ENCODE measurements at places on chromosomes 1 and 21. TPM values are rescaled to one million over a fixed set of nuclear protein-coding genes. Genes with fewer than 3 reads are reported as not detected.

DNA sequence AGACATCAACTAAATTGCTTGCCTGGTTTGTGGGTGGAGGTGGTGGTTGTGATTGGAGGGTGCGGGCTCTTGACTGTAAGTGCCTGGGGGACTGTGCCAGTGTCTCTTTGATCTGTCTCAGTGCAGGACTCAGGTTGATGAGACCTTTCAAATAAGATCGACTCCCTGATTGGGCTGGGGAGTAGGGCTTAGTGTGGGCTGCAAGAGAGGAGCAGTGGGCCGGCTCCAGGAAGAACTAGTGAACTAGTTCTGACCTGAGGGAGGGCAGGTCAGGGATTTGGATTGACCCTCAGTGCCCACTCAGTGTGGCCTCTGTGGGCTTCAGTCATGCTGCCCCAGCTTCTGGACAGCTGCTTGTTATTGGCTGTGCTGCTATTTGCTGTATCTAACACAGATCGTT is 130.6 kb upstream of the CACNA1E start:
- no peaks in the 10 kb centered on the region for H3K4me1 ChIP-seq
- H3K27me3 ChIP-seq = no peaks in the 10 kb centered on the region
- H3K36me3 ChIP-seq = no peaks in the 10 kb centered on the region
- H3K4me3 ChIP-seq = no peak overlapping the region
- H3K27ac ChIP-seq = no peak overlapping the region

DNA sequence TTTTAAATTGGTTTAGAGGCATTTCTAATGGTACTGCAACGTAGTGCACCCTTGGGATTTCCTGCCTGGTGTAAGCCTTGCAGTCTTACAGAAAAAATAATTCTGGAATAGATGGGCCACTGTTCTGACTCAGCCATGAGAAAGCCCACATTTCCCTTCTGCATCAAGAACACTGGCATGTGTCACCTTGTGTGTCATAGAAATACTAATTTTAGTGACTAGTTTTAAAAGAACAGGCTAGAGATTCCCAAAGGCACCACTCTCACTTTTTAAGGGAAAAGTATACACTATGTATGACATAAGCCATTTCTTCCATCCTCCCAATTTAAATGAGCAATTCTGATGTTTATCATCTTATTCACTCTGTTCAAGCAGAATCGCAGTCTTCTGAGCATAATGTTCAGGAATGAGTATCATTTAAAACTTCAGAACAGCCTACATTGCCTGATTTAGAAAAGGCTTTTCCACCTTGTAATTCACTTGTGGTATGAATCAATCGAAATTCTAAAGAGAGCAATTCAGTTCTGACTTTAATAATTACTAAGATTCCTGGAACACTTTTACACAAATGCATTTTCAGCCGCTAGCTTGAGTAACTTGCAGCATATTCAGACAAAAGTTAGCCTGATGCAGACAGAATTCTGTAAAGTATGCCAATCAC is 18.8 kb downstream of the RGS13 start:
- DNase-seq = no peak
- H3K27me3 ChIP-seq = no peaks in the 10 kb centered on the region
- H3K4me1 ChIP-seq = no peaks in the 10 kb centered on the region
- no peak overlapping the region for H3K4me3 ChIP-seq
- no peak overlapping the region for H3K27ac ChIP-seq

- DNase-seq = no peak
- no peaks in the 10 kb centered on the region for H3K36me3 ChIP-seq
- H3K27me3 ChIP-seq = no peaks in the 10 kb centered on the region
- no peak overlapping the region for H3K27ac ChIP-seq
Measured at GRCh38 chr1:105608713-105609112, 1447.8 kb upstream of the PRMT6 start.

DNA sequence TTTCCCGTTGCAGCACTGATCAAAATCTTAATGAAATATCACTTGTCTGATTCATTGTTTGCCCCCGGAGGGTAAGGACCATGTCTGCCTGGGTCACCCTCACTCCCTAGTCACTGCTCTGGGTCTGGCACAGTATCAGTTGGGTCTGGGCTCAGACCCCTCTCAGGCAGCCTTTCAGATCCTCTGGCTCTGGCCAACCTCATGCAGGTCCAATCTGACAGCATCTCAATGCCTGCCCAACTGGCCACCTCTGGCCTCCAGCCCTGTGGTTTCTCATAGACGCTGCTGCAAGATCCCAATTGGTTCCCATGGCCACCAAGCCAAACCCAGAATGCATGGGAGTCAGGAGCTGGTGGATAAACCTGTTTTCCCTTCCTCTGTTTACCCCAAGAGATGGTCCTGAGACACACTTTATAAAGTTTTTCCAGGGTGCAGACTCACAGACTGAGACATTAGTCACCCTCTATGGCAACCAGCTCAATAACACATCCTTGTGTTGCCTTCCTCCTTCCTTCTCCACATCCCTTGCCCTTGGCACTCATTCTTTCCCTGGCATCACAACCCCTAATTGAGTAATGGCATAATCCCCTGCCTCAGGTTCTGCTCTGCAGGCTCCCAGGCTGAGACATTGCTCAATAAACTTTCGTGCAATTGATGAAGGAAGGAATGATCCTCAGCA is 199.2 kb downstream of the GRIK3 start:
- H3K4me1 ChIP-seq = no peaks in the 10 kb centered on the region
- H3K27ac ChIP-seq = no peak overlapping the region
- no peaks in the 10 kb centered on the region for H3K27me3 ChIP-seq

DNA sequence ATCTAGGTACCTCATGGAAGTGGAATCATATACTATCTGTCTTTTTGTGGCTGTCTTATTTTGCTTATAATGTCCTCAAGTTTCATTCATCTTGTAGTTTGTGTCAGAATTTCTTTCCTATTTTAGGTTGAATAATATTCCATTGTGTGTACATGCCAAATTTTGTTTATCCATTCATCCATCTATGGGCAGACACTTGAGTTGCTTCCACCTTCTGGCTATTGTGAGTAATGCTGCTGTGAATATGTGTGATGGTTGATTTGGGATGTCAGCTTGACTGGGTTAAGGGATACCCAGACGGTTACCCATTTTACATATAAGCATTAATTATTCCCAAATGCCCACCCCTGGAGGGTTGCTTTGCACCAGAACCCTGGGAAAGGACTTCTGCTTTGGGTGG is 477.5 kb downstream of the PTPRU start:
- H3K36me3 ChIP-seq = no peaks in the 10 kb centered on the region
- no peaks in the 10 kb centered on the region for H3K4me1 ChIP-seq
- no peak overlapping the region for H3K4me3 ChIP-seq
- no peak for DNase-seq
- no peaks in the 10 kb centered on the region for H3K27me3 ChIP-seq

GRCh38 chr1:2556277-2556677 is at the start of gene TNFRSF14:
TNFRSF14 (plus strand) TSS chr1:2556371; CDS start chr1:2556665, 294 bp downstream.
- peak within 1 kb of the TSS; percentile 80 for H3K4me3 ChIP-seq
- no peaks in the 10 kb centered on the region for H3K27me3 ChIP-seq
- H3K27ac ChIP-seq = peak within 1 kb of the TSS; percentile 97
- peaks cover 31% of the 10 kb centered on the region for H3K36me3 ChIP-seq
- H3K4me1 ChIP-seq = peaks cover 46% of the 10 kb centered on the region

GRCh38 chr1:19138958-19139581 is 71.0 kb downstream of the UBR4 start:
- no peak for DNase-seq
- no peaks in the 10 kb centered on the region for H3K4me1 ChIP-seq
- no peak overlapping the region for H3K27ac ChIP-seq

- H3K36me3 ChIP-seq = no peaks in the 10 kb centered on the region
- no peak overlapping the region for H3K27ac ChIP-seq
- no peak overlapping the region for H3K4me3 ChIP-seq
- no peaks in the 10 kb centered on the region for H3K4me1 ChIP-seq
Measured at GRCh38 chr1:248730507-248731335, 24.8 kb downstream of the LYPD8 start.

DNA sequence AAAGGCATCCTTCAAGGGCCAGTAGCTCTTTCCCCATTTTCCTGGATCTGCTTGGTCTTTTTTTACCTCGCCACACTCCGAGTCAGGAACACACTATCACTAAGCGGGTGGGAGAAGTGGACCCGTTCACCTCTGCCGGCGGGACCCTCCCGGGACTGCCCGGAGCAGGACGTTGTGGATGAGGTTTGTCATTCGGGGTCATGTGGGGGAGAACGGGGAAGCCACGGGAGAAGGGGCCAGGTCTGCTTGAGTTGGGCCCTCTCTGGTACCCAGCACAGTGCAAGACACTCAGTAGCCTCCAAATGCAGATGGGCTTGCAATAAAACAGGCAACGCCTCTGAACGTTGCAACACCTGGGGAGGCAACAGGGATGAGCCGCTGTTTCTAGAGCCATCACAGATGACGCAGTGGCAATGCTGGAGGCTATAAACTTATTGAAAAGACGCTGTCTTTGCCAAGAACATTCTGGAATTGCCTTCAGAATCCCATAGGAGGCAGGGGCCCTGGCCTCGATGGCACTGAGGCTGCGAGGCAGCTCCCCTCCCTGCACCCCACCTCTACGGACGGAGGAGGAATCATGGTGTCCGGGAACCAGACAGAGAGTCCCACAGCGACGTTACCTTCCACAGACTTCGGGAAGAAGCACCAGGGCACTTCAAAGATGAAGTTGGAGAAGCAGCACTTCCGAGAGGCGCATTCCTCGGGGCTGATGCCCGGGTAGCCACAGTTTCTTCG is 3.8 kb downstream of the TFF2 start:
- no peak overlapping the region for H3K27ac ChIP-seq
- no peaks in the 10 kb centered on the region for H3K4me1 ChIP-seq
- DNase-seq = no peak
- H3K36me3 ChIP-seq = no peaks in the 10 kb centered on the region
- no peak overlapping the region for H3K4me3 ChIP-seq

DNA sequence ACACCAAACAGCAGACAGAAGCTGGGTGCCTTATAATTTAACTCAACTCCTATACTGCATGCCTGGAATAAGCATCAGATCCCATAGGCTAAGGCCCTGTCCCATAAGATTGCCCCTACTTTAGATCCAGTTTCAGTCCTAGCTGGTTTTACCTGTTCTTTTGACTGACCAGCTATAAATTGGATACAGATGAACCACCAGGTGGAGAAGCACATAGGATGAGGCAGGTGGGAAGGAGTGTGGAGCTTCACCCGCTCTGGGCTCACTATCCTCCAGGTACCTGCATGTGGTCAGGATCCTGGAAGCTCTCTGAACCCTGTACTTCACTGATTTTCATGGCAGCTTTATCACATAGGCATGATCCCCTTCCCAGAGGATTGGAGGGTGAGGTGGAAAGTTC is 51.3 kb downstream of the MAST2 start:
- no peaks in the 10 kb centered on the region for H3K27me3 ChIP-seq
- no peak overlapping the region for H3K27ac ChIP-seq
- no peak for DNase-seq
- no peak overlapping the region for H3K4me3 ChIP-seq
- no peaks in the 10 kb centered on the region for H3K4me1 ChIP-seq
- no peaks in the 10 kb centered on the region for H3K36me3 ChIP-seq

GRCh38 chr1:222697826-222698225 is 14.5 kb downstream of the AIDA start:
- H3K4me1 ChIP-seq = peaks cover 4% of the 10 kb centered on the region
- DNase-seq = no peak
- H3K4me3 ChIP-seq = no peak overlapping the region
- H3K27ac ChIP-seq = no peak overlapping the region
- H3K27me3 ChIP-seq = no peaks in the 10 kb centered on the region

- no peak for DNase-seq
- no peak overlapping the region for H3K27ac ChIP-seq
- no peaks in the 10 kb centered on the region for H3K4me1 ChIP-seq
- H3K36me3 ChIP-seq = no peaks in the 10 kb centered on the region
- no peak overlapping the region for H3K4me3 ChIP-seq
Measured at GRCh38 chr1:210817385-210818275, 316.3 kb downstream of the KCNH1 start.

DNA sequence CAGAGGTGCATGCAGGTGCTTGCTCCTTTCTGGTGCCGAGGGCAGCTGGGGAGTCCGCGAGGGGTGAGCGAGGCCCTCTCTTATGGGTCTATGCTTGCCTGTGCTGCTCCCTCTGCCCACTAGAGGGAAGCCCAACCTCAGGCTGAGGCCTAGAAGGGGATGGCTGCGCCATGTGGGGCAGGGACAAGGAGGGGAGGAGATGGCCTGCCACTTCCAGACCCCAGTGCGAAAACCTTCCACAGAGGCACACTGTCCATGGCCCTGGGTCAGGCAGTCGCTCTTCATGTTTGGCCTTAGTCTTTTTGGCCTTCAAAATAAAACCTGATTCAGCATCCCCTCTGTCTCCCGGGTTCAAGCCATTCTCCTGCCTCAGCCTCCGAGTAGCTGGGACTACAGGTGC is 14.0 kb downstream of the RHBG start:
- no peak overlapping the region for H3K4me3 ChIP-seq
- H3K27me3 ChIP-seq = peaks cover 6% of the 10 kb centered on the region
- no peaks in the 10 kb centered on the region for H3K36me3 ChIP-seq
- no peak overlapping the region for H3K27ac ChIP-seq

GRCh38 chr21:26137379-26138060 is 33.0 kb downstream of the APP start:
- no peaks in the 10 kb centered on the region for H3K36me3 ChIP-seq
- no peak overlapping the region for H3K4me3 ChIP-seq
- DNase-seq = no peak
- no peak overlapping the region for H3K27ac ChIP-seq
- H3K27me3 ChIP-seq = no peaks in the 10 kb centered on the region

DNA sequence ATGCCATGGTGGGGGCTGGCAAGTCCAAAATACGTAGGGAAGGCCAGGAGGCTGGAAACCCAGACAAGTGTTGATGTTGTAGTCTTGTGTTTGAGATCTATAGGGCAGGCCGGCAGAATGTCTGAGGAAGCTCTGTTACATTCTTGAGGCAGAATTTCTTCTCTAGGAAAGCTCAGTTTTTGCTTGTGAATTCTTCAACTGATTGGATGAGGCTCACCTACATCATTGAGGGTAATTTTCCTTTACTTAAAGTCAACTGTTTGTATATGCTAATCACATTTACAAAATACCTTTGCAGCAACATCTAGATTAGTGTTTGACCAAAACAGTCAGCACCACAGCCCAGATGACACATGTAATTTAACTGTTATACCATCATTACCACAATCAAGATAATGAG is 37.0 kb downstream of the PATJ start:
- H3K27me3 ChIP-seq = no peaks in the 10 kb centered on the region
- H3K27ac ChIP-seq = no peak overlapping the region
- DNase-seq = no peak
- H3K36me3 ChIP-seq = no peaks in the 10 kb centered on the region
- peaks cover 21% of the 10 kb centered on the region for H3K4me1 ChIP-seq

- H3K4me1 ChIP-seq = no peaks in the 10 kb centered on the region
- no peak overlapping the region for H3K4me3 ChIP-seq
- H3K27me3 ChIP-seq = no peaks in the 10 kb centered on the region
- no peak for DNase-seq
- no peak overlapping the region for H3K27ac ChIP-seq
Measured at GRCh38 chr1:234698686-234699085, 88.7 kb upstream of the IRF2BP2 start.

GRCh38 chr1:171212607-171213351 is 27.7 kb downstream of the FMO2 start:
- no peaks in the 10 kb centered on the region for H3K4me1 ChIP-seq
- no peak for DNase-seq
- H3K36me3 ChIP-seq = no peaks in the 10 kb centered on the region
- no peak overlapping the region for H3K4me3 ChIP-seq

GPATCH2 gene
- 10.4 TPM for total RNA-seq

CBR3 gene
- total RNA-seq = 1.2 TPM

SH2D1B gene
- total RNA-seq = 143 TPM

KPRP gene
- total RNA-seq = not detected

RPE65 gene
- total RNA-seq = not detected

AGL gene
- total RNA-seq = 15.3 TPM

MEX3A gene
- 0.05 TPM for total RNA-seq

TNFRSF18 gene
- 54.7 TPM for total RNA-seq

GBP7 gene
- not detected for total RNA-seq

RC3H1 gene
- 82.1 TPM for total RNA-seq

KNCN gene
- total RNA-seq = not detected

PCP4L1 gene
- not detected for total RNA-seq

FOXD2 gene
- total RNA-seq = 1.1 TPM

TRIM17 gene
- total RNA-seq = 8.4 TPM

LRRC71 gene
- not detected for total RNA-seq

SON gene
- total RNA-seq = 442 TPM
